ENCODE measurements at places on chromosomes 11 and 22. TPM values are rescaled to one million over a fixed set of nuclear protein-coding genes. Genes with fewer than 3 reads are reported as not detected.

GRCh38 chr22:37417677-37418348 lies 9.5 kb downstream of the ELFN2 start:
- no peak for DNase-seq

DNA sequence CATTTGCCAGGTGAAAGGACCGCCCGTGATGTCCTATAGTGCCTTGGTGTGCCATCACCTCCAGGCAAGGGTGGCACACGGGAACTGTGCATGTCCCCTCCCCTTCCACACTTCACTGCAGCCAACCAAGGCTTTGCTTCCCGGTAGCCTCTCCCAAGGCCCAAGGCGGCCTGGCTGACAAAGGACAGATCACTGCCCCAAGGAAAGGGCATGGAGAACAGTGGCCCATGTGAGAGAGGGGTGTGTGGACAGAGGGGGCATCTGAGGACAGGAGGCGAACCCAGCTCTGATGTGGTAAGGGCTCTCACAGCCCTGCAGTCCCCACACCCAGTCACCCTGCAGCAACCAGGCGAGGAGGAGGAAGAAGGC lies 50.4 kb downstream of the RPUSD4 start:
- DNase-seq: no peak

DNA sequence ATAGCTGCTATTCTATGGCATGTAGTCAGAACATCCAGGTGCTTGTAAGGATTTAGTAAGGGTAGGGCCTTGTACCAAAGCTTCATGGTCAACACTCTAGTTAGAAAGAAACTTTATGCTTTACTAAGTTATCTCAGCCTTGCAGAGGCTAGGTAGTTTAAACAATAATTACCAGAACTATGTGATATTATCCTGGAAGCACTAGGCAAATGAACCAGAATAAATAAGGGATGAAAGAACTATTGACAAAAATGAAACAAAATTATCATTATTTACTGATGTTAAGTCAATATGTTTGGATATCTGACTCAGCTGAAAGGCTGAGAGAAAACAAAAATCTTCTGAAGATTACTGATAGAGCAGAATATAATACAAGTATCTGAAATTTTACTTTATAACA lies 1089.1 kb upstream of the RAG2 start:
- DNase-seq: no peak

The AIFM3 gene
- 0.60 TPM for polyA plus RNA-seq

- no peak for DNase-seq
Measured at GRCh38 chr11:13720940-13721339, 52.5 kb downstream of the FAR1 start.

The ROM1 gene
- polyA plus RNA-seq: 6.4 TPM

DNA sequence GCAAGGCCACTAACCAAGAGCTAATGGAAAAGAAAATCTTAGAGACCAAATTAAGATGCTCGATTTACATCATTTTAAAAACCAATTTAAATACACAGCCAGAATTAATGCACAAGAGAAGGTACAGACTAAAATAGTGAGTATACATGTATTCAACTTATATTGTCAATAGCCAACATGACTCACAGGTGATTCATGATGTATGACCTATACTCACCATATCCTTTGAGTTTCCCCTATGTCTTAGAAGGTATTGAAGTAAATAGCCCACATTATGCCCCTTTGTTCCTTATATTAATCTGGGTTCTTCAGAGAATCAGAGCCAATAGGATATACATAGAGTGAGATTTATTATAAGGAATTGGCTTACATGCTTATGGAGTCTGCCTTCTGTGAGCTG lies 97.5 kb upstream of the ANO3 start:
- no peak for DNase-seq

DNA sequence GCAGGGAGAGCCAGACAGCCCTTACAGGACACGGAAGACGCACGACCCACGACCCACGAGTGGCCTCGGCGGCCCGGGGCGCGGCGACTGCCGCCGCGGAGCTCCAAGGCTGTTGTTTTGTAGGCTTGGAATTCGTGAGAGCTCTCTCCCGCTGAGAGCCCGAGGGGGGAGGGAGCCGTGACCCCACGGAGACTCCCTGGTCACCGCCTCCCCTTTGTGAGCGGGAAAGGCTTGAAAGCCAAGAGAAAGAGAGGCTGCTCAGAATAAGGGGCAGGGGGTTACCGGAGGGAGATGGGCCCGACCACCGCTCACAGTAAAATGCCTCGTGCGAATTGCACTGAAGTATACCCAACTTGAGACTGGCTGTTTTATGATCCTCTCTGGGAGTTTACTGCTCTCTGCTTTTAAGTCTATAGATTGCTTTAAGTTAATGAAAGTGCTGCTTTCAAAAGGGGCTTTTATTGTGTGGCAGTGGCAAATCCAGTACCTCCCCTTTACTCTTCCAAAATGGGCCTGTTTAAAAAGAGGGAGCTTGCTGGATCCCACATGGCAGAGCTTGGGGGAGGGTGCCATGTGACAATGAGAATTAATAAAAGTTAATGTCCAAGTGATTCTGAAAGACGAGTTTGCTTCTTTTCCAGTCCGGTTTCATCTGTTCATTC lies 2.9 kb downstream of the PKNOX2 start:
- peak; percentile 60 for DNase-seq

DNA sequence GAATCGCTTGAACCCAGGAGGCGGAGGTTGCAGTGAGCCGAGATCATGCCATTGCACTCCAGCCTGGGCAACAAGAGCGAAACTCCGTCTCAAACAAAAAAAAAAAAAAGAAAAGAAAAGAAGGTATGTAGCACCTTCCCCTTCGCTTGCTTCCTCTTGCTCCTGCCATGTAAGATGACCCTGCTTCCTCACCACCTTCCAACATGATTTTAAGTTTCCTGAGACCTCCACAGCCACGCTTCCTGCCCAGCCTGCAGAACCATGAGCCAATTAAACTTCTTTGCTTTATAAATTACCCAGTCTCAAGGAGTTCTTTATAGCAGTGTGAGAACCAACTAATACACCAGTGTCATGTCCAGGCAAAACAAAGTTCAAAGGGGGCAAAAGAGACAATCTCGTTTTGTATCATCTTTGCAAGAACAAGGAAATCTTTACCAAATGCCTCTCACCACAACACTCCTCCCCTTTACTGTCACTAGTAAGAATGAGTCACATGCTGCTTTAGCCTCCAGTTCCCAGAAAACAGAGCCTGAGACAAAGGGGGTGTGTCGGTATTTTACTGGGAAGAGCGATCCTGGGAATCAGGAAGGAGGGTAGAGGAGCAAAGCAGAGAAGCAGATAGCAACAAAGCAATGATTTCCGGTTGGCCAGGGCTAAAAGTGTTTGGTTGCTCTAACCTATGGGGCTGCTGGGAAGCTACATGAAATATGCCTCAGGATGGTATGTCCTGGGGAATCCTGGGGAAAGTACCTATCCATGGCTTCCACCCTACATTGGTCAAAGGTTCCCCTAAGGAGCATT lies 10.5 kb upstream of the MCHR1 start:
- DNase-seq: no peak

- no peak for DNase-seq
Measured at GRCh38 chr11:291281-292210, 2.6 kb downstream of the PGGHG start.

- DNase-seq: no peak
Measured at GRCh38 chr11:121394785-121395184, 57.3 kb upstream of the SORL1 start.

The ASRGL1 gene
- polyA plus RNA-seq: 2.7 TPM

Data from right lung (tissue), 10 donors.